Hypothalamus (tissue), 51 donors: ENCODE measurements at places on chromosomes 3 and 15.

DNA sequence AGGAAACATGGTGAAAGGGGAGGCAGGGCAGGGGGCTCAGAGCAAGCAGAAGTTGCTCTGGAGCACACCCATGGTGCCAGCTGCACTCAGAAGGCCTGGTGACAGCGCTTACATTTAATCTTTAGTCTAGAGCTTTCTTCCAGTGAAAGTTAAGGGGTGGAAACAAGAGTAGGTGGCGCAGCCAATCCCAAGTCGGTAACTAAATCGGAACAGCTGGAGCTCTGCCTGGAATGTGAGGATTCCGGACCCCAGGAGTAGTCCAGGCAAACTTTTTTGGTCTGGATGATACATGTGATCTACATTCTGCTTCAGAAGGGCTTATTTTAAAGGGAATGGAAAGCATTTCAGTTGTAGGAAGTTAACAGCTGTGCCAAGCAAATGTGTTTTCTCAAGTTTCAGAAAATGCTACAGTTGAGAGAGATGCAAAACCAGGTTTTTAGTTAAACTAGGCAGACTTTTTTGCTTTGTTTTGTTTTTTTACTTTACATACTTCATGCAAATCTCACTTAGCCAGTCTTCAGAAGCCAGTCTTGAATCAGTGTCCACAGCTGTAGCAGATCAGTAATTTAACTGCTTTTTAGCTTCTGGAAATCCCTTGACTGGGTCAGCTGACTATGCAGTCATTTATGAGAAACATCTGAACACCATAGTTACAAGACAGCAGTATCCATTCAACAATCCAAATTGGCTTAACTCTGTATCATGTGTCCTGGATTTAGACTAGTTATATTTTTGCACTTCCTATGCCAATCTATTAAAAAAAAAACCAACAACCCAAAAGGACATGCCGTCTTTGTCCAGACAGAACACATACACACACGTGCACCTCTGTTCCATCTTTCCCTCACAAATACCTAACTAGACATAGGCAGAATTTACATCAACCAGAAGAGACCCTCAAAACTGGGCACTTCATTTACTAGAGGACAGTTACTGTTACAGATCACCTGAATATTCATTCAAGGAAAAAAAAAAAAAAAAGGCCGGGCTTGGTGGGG is 33.2 kb downstream of the ZNF106 start:
- DNase-seq, result no peak

DNA sequence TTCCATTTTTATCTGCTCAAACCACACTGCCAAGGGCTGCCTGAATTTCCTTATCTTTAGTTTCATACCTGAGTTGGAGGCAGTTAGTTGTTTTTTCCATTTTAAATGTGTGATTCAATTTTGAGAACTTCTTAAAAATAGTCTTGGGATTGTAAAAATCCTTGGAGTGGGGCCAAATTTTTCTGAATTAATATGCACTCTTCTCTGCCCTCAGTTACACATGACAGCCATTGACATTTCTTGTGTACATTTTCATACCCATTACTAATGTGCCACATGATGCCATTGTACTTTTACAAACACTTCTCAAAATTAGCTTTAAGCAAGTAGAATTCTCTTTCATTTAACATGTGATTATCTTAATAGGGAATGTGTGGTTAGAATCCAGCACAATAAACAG is 141.7 kb downstream of the C3orf38 start:
- no peak for DNase-seq

DNA sequence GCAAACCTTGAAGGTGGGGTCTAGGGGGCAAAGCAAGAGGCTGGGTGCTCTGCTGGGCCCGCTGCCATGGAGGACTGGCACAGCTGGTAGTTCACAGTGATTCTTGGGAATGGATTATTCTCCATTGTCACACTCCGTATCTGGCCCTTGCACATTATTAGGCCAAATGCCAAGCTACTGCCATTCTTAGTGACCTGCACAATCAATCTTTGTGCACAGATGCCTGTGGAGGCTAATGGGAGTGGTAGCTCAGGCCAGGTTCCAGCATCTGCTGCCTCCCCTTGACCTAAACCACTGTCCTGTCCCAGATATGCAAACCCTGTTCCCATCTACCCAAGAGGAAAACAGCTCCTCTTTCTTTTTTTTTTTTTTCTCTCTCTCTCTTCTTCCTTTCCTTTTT is 67.5 kb downstream of the TIPARP start:
- DNase-seq, result no peak

DNA sequence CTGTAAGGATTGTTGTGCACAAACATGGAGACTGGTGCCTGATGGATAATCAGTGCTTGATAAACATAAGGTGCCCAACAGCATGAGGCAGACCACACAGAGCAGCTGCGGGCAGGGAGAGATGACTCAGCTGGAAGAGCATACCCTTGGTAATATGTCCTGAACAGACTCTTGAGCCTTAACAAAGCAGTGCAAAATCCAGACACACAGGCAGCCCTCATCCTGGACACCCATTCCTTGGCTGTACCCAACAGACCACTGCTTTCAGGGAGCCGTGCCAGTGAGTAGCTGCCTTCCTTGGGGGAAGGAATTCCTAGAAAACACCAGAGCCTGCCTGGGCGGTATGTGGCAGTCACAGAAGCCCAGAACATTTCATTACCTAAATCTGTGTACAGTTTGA is 156.2 kb downstream of the CLSTN2 start:
- DNase-seq, result no peak

DNA sequence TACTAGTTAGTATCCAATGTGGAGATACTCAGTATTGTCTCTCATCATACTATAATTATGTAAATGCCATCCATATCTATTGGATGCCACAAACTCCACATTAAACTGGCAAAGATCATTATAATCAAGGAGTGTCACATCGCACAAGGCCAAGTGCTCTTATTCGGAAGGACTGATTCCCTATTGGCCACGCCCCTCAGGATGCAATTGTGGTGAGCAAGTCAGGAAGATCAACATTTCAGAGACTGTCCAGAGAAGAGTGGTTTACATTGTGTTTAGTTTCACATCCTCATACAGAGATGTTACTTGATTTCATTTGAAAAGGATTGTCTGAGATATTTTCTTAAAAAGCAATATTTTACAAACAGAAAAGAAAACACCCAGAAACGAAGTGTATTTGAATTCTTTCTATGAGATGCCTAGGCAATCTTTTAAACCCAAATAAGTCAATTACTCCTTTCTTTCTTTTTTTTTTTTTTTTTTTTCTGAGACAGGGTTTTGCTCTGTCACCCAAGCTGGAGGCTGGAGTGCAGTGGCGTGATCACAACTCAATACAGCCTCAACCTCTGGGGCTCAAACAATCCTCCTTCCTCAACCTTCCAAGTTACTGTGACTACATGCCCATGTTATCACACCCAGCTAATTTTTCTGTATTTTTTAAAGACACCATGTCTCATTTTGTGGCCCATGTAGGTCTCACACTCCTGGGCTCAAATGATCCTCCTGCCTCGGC is 369.1 kb downstream of the RBMS3 start:
- DNase-seq, result peak; percentile 11

GRCh38 chr3:39362812-39363211 is 20.4 kb upstream of the SLC25A38 start:
- DNase-seq, result no peak
